ENCODE measurements at places on chromosomes 12 and 14. TPM values are rescaled to one million over a fixed set of nuclear protein-coding genes. Genes with fewer than 3 reads are reported as not detected.

GRCh38 chr12:2477009-2477766 lies 317.6 kb upstream of the FKBP4 start:
- no peak for DNase-seq

GRCh38 chr12:59298296-59298695 lies 297.5 kb upstream of the SLC16A7 start:
- no peak for DNase-seq

- DNase-seq: peak; percentile 61
Observed at GRCh38 chr12:132560614-132561426, 49.6 kb downstream of the LRCOL1 start.

GRCh38 chr14:101905614-101906013 lies 58.8 kb upstream of the DYNC1H1 start:
- no peak for DNase-seq

The MANSC4 gene
- not detected for polyA plus RNA-seq

The SLC10A1 gene
- polyA plus RNA-seq: not detected

The IFNG-AS1 gene
- 0.39 TPM for polyA plus RNA-seq

The TAS2R50 gene
- not detected for polyA plus RNA-seq

The GDF3 gene
- polyA plus RNA-seq: 0.35 TPM

The JPH4 gene
- 0.53 TPM for polyA plus RNA-seq

The GNS gene
- 44.0 TPM for polyA plus RNA-seq
